Forelimb muscle (tissue), 1 donor: ENCODE measurements at places on chromosomes 16 and 17. TPM values are rescaled to one million over a fixed set of nuclear protein-coding genes. Genes with fewer than 3 reads are reported as not detected.

GRCh38 chr17:41682631-41683030, 6.1 kb upstream of the EIF1 start:
- DNase-seq, result no peak

GRCh38 chr16:15770512-15770911, 86.3 kb downstream of the MYH11 start:
- no peak for DNase-seq

- no peak for DNase-seq
These were observed 253.6 kb downstream of the CDH13 start for GRCh38 chr16:82880346-82880745.

GRCh38 chr17:15334266-15334665, 7.1 kb downstream of the TEKT3 start:
- no peak for DNase-seq

- DNase-seq, result no peak
These were observed 2.8 kb downstream of the NOS2 start for GRCh38 chr17:27797390-27798091.

- no peak for DNase-seq
These were observed 102.2 kb downstream of the ABCA8 start for GRCh38 chr17:68853036-68853435.

DNA sequence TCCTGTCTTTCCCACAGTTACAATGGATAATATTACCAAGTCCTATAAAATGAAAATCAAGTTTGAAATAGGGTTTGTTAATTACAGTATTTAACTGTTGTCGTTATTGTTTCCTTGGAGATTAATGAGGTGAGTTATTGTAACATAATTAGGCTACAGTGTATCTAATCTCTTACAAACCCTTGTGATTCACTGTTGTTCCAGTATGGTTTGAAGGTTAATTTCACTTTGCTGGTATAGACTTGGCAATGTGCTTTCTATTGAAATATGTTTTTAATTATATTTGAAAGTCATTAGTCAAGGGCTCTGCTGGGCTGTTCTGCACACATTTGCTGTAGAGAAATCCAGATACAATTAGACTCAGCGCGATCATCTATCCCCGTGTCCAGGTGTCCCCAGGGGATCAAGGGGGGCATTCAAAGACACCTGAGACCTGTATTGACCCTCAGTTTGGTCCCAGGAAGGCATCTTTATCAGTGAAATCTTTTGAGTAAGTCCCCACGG, 624.6 kb upstream of the EEF2KMT start:
- DNase-seq, result no peak

GRCh38 chr16:1154887-1155331, 2.0 kb downstream of the CACNA1H start:
- no peak for DNase-seq

- no peak for DNase-seq
These were observed 21.0 kb downstream of the FBXO39 start for GRCh38 chr17:6796887-6797490.

MT1H gene
- not detected for polyA plus RNA-seq

CDH5 gene
- 76.2 TPM for polyA plus RNA-seq

VTN gene
- polyA plus RNA-seq, result 0.32 TPM

DNA sequence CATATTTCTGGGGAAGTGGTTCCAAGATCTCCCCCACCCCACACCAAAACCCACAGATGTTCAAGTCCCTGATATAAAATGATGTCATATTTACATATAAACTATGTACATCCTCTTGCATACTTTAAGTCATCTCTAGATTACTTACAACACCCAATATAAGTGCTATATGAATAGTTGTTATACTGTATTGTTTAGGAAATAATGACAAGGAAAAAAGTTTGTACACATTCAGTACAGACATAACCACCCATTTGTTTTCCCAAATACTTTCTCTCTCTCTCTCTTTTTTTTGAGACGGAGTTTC, 11.5 kb downstream of the CFDP1 start:
- DNase-seq, result no peak

DNA sequence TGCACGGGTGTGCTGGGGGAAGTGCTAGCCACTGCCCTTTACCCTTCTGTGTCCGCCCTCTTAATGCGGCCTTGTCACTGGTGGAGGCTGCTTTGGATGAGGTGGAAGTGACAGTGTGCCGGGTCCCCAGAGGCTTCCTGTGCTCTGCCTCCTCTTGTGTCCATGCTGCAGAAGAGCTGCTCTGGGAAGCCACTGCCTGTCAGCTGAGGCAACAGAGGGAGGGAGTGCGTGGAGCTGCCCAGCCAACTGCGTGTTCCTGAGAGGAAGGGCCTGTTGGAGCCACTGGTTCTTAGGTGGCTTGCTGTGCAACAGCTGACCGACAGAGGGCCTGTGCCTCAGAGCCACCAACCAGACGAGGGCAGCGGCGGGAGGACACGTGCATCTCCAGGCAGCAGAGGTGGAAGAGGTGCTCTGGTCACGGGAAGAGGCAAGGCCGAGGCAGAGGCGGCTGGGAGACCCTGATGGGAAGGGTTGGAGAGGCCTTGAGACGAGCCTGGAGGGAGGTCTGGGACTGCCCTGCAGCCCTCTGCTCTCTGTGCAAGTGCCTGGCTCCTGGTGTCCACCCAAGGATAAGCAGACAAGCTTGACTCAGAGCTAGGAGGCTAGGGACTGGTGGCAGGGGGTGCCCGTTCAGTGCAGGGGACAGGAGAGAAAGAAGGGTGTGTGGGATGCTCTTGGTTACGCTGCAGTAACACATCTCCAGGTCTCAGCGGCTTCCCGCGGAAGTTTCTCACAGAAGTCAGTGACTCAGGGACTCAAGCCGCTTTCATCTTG, 25.4 kb downstream of the B9D1 start:
- no peak for DNase-seq

PRSS22 gene
- not detected for polyA plus RNA-seq

DNA sequence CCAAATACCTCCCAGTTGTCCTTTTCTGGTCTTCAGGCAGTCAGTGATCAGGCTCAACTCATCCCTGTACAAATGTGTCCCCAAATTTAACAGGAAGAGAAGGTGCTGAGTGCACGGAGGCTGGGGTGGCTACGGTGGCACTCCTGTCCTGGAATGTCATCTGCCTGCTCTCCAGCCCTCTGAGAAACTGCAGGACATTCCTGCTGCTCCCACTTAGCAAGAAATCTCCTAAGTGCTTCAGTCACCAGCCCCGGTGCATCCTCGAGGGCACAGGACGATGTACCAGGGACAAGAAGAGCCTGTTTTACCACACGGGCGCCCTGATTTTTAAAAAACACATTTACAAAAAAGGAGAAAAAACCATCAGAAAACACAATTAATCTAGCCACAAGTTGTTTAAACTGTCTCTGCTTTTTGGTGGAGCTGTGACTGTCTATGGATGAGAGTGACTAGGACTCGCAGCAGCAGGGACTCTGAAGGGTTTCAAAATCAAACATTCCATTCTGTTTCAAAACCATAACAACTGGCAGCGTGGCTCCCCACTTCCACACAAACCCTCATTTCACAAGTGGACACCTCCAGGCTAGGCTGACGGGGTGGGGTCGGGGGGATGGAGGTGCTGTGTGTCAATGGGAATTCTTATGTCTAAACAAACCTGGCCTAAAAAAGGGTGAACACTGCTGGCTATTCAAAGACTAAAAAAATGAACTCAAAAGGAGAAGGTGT, 65.3 kb upstream of the CNEP1R1 start:
- no peak for DNase-seq
